ENCODE measurements at places on chromosomes 6 and 20. TPM values are rescaled to one million over a fixed set of nuclear protein-coding genes. Genes with fewer than 3 reads are reported as not detected.

GRCh38 chr20:46265539-46265938, 42.8 kb downstream of the CDH22 start:
- DNase-seq = no peak

DNA sequence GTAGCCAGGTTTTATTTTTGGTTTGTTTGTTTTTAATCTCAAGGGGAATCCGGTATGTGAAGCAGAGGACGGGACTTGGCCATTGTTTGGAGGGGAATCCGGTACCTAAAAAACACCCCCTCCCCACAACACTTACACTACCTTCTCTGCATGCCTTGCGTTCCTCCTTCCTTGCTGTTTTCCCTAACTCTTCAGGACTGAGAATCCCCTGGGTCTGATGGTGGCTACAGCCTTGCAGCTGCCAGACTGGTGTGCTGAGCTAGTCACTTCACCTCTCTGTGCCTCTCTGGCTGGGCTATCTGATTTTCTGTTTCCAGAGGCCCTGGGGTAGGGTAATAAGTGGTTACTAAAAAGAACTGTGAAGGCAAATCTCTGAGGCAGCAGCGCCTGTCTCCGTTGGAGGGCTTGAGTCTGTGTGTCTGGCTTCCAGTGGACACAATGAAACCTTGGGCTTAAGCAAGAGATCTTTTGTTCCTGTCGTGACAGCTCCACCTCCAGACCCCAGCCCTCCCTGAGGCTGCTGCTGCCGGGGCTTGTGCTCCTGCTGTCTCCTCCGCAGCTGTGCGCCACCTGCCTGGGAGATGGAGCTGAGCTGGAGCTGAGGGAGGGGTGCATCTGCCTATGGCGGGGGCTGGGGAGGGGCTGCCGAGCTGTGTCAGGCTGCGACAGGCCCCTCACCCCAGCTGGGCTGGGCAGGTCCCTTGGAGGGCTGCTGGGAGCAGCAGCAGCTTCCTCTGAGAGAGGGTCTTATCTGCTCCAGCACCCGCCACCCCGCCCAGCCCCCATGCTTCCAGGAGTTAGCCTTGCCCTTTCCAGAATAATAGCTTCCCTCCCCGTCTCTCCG, 65.8 kb upstream of the CCDC167 start:
- DNase-seq = no peak

GRCh38 chr6:26071135-26071534, 16.1 kb upstream of the HFE start:
- no peak for DNase-seq

GRCh38 chr20:24366336-24367004, 103.0 kb upstream of the SYNDIG1 start:
- no peak for DNase-seq

GRCh38 chr20:62056975-62057374, 8.7 kb downstream of the TAF4 start:
- no peak for DNase-seq

DNA sequence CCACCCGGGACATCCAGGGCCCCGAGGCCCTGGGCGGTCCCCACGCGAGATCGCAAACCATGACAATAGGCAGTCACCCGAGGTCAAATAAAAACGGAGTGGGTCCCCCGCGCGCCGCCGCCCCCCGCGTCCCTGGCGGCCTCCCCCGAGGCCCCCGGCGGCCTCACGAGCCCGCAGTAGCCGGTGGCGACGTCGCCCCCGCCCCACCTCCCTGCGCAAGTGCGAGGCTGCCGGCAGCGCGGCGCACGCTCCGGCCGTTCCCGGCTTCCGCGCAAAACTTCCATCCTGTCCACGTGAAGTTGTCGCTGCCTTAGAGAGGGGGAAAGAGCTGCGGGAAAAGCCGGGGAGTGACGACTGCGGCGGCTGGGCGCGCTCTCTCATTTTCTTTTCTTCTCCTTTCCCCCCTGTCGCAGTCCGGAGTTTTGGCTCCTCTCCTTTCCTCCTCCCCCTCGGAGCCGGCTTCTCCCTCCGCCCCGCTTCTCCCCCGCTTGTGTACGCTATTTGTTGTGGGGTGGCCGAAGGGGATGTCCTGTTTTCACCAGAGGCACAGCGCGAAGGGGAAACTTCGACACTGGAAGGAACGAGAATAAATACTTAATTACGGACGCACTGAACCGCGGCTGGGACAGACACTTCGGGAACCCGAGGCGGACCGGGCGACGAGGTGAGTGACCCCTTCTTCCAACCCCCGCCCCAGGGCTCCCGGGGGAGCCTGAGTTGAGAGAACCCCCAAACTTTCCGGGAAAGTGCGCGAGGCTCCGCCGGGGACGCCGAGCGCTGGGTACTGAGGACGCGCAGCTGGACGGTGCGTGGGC, at the start of gene EYA4:
Gene EYA4, plus strand, starts transcription at position 272 of the 815 bp plus-strand sequence. CDS start 33,424 bp downstream, outside the sequence.
- no peak for DNase-seq

DNA sequence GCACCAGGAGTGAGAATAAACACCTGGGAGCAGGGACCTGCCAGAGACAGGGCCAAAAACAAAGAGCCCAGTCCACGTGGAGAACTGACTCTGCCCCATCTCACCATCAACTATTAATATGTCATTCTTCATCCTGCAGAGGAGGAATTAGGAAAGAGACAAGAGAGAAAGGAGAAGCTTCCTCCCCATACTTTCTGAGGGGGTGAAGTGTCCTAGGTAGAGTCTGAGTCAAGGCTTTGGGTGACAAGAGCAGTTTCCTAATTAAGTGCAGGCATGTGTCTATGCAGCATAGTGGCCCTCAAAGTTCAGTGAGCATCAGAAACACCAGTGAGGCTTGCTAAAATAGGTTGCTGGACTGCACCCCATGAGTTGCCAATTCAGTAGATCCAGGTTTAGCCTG, 40.7 kb upstream of the BMP2 start:
- DNase-seq = no peak

DNA sequence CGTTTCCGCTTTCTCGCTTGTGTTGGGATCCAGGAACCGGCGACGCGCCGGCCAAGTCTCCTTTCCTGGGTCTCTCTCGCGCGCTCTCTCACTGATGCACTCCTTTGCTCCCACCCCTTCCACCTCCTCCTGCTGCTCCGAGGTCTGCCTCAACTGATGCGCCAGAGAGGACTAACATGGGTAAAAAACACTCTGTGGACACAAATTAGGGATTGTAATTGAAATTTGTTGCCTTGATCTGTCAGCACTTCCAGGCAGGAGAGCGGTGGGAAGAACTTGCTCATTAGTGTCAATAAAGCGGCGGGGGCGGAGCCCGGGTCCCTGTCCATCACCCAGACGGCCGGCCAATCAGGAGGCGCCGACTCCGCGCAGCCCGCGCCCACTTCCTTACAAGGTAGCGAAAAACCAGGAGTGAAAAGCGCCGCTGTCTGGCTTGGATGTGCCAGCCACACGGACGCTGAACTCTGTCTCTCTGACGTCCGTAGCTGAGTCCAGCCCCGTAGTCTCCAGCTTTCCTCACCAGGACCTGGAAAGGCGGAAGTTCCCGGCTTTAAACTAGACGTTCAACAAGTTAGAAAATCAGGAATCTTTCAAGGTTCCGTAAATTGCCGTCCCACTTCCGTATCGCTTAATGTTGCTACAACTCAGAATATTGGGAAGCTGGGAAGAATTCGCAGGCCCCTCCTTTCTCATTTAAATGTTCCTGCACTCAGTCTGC, at the start of gene TBX18:
Gene TBX18, minus strand, starts transcription at position 267 of the 718 bp plus-strand sequence. CDS start 417 bp downstream, outside the sequence.
- DNase-seq = peak; percentile 94

DNA sequence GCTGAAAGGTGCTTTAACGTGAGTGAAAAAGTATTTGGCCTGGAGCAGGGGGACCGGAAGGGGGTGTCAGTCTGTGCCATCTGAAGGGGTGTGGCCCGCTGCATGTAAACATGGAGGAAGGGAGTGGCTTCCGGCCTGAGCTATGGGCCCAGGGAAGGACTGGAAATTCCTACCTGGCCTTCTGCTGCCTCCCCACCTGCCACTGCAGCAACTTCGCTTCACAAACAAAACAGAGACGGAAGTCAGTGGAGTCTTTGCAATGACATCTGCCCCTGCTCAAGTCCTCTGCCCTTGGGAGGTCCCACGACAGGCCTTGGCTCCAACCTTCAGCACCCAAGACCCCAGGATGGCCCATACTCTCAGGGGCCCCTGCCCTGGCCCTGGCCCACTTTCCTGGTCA, 28.1 kb upstream of the FOXP4 start:
- DNase-seq = no peak

GRCh38 chr6:21538186-21538798, 55.3 kb upstream of the SOX4 start:
- no peak for DNase-seq

DNA sequence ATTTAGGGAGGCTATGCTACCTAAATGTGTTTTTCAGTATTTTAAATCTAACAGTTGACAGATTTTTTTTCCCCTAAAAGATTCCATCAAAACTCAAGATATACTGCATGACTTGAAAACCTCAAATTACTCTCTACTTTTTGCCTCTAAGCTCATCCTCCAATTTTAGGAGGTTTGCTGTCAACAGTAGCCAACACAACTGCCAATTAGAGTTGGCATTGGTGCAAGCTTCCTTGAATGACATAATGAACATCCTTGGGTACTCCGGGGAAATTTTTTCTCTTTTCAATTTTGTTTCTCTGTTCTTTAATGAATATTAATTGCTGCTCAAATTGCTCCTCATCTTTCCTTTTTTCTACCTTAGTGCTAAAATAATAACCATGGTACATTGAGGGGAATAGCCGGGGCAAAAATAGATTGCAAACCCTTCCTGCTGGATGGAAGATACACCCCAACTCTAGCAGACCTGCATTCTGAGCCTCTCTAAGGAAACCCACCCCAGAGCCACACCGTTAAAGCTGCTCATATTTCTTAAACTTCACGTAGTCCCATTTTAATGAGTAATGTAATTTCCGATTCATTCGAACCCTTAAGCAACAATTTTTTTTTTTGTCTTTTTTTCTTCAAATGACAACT, 34.3 kb downstream of the SLC22A23 start:
- no peak for DNase-seq

Gene TPBG
- 60.1 TPM for total RNA-seq

Gene CARMIL1
- 16.1 TPM for total RNA-seq

Gene ABCF1
- total RNA-seq = 36.6 TPM

Gene HLA-DRB5
- total RNA-seq = 19.9 TPM

Gene KATNA1
- 0.64 TPM for total RNA-seq

Measured in ascending aorta (tissue), 2 donors.